ENCODE measurements at places on chromosomes 2 and 18. TPM values are rescaled to one million over a fixed set of nuclear protein-coding genes. Genes with fewer than 3 reads are reported as not detected.

IL37 gene
- not detected for total RNA-seq

NUP35 gene
- total RNA-seq: 22.1 TPM

CRYBA2 gene
- not detected for total RNA-seq

TUBA3D gene
- not detected for total RNA-seq

LRRTM1 gene
- total RNA-seq: not detected

EVX2 gene
- total RNA-seq: not detected

CNGA3 gene
- total RNA-seq: not detected

ATP8B1 gene
- 100 TPM for total RNA-seq

ARHGEF33 gene
- 0.12 TPM for total RNA-seq

ANKRD23 gene
- 2.4 TPM for total RNA-seq

FTCDNL1 gene
- 0.27 TPM for total RNA-seq

GAREM1 gene
- 1.1 TPM for total RNA-seq

CHRND gene
- not detected for total RNA-seq

ANKRD30B gene
- total RNA-seq: not detected

C2orf72 gene
- total RNA-seq: 0.11 TPM

KIF5C gene
- total RNA-seq: 0.21 TPM

RGPD4 gene
- 0.09 TPM for total RNA-seq

FAM237A gene
- total RNA-seq: not detected

TOGARAM2 gene
- total RNA-seq: not detected

NAPG gene
- 34.1 TPM for total RNA-seq

SLC40A1 gene
- 5.7 TPM for total RNA-seq
